ENCODE measurements at places on chromosomes 3 and 15. TPM values are rescaled to one million over a fixed set of nuclear protein-coding genes. Genes with fewer than 3 reads are reported as not detected.

- DNase-seq = no peak
Observed at GRCh38 chr3:119323723-119324085, 29.5 kb downstream of the ARHGAP31 start.

DNA sequence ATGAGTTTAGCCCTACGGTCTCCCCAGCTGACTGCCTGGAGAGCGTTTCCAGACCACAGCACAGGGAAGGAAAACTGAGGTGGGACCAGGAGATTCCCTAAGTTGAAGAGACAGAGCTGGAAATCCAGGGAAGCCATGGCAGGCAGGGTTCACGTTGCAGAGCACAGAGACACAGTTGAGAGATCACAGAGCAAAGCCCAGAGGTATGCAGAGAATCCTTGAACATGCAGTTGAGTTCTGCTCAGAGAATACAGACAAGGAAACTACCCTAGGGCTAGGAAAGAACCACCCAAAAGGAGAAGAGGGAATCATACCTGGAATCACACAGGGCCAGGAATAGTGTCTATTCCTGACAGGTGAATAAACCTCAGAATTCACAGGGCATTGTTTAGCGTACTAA lies 14.3 kb downstream of the SLC28A1 start:
- DNase-seq = no peak

- no peak for DNase-seq
Observed at GRCh38 chr3:192091831-192092230, 630.9 kb downstream of the PYDC2 start.

- DNase-seq = no peak
Observed at GRCh38 chr3:64766440-64766839, 78.6 kb upstream of the ADAMTS9 start.

- DNase-seq = peak; percentile 36
Observed at GRCh38 chr3:183878071-183878470, 6.6 kb downstream of the PARL start.

DNA sequence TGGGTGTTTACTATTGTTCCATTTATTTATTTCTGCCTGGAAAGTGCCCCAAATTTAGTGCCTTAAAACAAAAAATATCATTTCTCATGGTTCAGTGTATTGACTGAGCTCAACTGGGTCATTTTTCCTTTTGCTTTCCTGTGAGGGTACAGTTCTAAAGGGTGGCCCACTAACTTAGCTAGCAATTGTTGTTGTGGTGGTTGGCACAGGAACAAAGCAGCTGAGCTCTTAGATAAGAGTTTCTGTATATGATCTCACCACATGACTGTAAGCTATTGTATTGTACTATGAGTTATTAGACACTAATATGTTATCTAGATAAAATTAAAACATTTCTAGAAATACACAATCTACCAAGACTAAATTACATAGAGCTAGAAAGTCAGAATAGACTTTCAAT lies 1283.7 kb downstream of the OTOL1 start:
- DNase-seq = no peak

- DNase-seq = no peak
Observed at GRCh38 chr15:71089801-71090200, 25.5 kb upstream of the THSD4 start.

GRCh38 chr15:67024314-67024997 lies 40.9 kb upstream of the SMAD3 start:
- DNase-seq = peak; percentile 81

- DNase-seq = no peak
Observed at GRCh38 chr3:15329046-15330005, 3.1 kb downstream of the SH3BP5 start.

GRCh38 chr15:90711842-90712241 lies 5.3 kb upstream of the BLM start:
- DNase-seq = no peak

DNA sequence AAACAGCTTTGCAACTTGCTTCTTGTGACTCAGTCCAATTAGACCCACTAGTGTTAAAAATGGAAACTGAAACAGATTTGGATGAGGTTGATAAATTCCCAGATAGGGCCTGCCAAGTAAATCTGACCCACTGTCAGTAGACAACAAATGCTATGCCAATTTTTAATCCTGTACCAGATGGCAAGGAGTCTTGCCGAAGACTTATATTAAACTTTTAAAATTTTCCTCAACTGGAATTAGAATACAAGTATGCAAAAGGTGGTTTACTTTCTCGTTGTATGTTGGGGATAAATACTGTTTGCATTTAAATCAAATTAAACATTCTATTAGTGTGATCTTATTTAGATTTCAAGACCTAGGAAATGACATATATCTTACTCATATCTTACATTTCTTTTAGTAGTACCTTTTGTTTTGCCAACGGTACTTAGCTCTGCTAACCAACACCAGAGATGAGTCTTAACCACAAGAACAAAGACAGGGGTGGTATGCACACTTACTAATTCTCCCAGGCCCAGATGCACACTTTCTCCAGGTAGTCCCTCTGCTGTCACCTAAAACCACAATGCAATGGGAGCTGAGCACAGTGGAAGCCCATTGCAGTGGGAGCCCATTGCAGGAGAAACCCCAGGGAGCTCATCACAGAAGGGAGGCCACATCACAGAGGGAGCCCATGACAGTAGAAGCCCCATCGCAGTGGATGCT lies 77.8 kb downstream of the WWTR1 start:
- no peak for DNase-seq

DNA sequence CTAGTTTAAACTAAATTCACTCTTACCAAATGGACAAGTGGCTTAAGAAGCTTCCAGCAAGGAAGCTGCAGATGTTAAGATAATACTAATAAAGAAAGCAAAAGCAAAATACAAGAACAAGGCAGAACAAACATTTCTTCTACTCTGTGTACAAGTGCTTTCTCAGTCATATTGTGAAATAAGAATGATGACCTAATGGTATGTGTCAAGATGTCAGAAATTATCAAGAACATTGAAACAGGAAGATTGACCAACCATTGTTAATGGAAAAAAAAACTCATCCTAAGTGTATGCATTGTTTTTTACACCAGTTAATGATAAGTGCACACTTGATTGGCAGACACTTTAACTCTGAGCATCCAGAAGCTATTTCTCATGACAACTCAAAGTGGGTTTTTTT lies 65.4 kb upstream of the P2RY1 start:
- DNase-seq = no peak

GRCh38 chr3:130783629-130784028 lies 37.0 kb upstream of the PIK3R4 start:
- DNase-seq = no peak

The LRRK1 gene
- polyA plus RNA-seq = 3.3 TPM

The CIAO2A gene
- polyA plus RNA-seq = 63.1 TPM

The CPN2 gene
- polyA plus RNA-seq = not detected

The PDIA5 gene
- 29.1 TPM for polyA plus RNA-seq

The MED12L gene
- polyA plus RNA-seq = 0.84 TPM
